Endothelial cell of umbilical vein (primary cell): ENCODE measurements at places on chromosomes 7 and 10. TPM values are rescaled to one million over a fixed set of nuclear protein-coding genes. Genes with fewer than 3 reads are reported as not detected.

Gene PILRA
- 0.53 and 1.3 TPM in 2 replicates for total RNA-seq

Gene NAT16
- not detected in 2 replicates for total RNA-seq

Gene ANXA8
- total RNA-seq, result not detected in 2 replicates

Gene CPVL
- total RNA-seq, result not detected in 2 replicates

Gene ZNF117
- 12.6 and 24.7 TPM in 2 replicates for total RNA-seq

Gene TAS2R41
- total RNA-seq, result not detected in 2 replicates

Gene UCN3
- total RNA-seq, result not detected in 2 replicates

Gene THNSL1
- total RNA-seq, result 1.9 and 2.1 TPM in 2 replicates

Gene LIPJ
- total RNA-seq, result 0.09 TPM in 1 of 2 replicates, not detected in the other

Gene CRHR2
- not detected in 2 replicates for total RNA-seq

Gene EPHB4
- 148 and 193 TPM in 2 replicates for total RNA-seq

DNA sequence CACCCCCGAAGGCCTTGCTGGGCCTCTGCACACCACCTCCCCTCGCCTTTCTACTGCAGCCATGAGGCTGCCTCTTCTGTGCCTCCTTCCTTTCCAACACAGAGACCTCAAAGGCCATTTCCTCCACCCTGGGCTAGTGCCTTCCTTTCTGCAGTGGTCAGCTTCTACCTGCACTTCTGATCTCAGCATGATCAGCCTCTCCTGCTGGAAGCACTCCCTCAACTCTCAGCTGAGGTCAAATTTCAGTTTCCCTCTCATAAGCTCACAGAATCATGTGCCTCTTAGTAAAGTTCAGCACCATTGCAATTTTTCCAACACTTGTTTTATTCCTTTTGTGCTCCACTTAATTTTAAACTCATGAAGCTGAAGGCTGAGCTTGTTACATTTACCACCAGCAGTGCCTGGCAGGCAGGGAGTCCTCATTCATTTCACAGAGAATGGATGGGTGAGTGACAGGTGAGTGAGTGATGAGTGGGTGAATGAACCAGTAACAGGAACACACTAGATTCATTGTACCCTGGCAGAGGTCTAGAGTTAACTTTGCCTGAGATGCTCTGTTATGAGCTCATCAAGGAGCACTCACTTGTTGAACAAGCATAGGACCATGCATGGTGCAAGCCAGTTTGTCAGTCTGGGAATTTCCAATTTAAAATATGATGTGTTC is 124.0 kb upstream of the PRSS58 start:
- DNase-seq, result no peak

DNA sequence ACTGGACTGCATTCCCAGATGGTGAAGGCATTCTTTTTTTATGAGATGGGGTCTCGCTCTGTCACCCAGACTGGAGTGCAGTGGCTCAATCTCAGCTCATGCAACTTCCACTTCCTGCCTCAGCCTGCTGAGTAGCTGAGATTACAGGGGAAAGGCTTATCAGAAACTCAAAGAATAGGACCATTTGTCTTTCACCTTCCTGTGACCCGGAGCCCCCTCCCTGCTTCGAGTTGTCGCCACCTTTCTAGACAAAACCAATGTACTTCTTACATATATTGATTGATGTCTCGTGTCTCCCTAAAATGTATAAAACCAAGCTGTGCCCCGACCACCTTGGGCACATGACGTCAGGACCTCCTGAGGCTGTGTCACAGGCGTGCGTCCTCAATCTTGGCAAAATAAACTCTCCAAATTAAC is 1.8 kb upstream of the METTL27 start:
- DNase-seq, result no peak

- peak; percentile 7 for DNase-seq
Observed at GRCh38 chr10:51297438-51297837, 223.2 kb downstream of the PRKG1 start.

DNA sequence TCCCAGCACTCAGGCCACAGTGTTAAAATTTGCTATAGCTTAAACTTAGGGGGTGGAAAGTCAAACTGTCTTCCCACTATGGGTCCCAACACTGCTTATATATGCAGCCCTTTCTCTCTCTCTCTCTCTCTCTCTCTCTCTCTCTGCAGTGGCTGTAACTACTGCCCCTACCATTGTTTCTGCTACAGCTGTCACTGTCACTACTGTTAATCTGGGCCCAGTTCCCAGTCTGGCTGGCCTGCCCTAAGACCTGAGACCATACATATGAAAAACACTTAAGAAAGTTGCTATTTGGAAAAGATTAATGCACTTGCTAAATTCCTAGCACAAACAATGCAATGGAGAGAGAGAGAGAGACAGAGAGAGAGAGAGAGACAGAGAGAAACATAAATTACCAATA is 78.6 kb downstream of the THSD7A start:
- DNase-seq, result peak; percentile 69

- DNase-seq, result no peak
Observed at GRCh38 chr10:23525406-23525805, 86.5 kb downstream of the OTUD1 start.

GRCh38 chr10:55495555-55495954 is 694.5 kb upstream of the PCDH15 start:
- no peak for DNase-seq

- no peak for DNase-seq
Observed at GRCh38 chr10:99558708-99559107, 26.0 kb downstream of the NKX2-3 start.

GRCh38 chr10:30072068-30072467 is 12.7 kb upstream of the JCAD start:
- DNase-seq, result no peak

DNA sequence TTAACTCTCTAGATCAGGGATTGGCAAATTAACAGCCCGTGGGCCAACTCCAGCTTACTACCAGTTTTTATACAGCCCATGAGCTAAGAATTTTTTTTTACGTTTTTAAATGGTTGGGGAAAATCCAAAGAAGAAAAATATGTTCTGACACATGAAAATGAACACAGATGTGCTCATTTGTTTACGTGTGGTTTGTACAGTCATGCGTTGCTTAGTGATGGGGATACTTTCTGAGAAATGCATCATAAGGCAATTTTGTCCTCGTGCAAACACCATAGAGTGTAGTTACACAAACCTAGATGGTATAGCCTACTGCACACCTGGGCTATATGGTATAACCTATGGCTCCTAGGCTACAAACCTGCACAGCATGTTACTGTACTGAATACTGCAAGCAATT is 8.3 kb upstream of the SMKR1 start:
- DNase-seq, result no peak

- DNase-seq, result no peak
Observed at GRCh38 chr10:20334559-20334958, 518.3 kb downstream of the PLXDC2 start.

- no peak for DNase-seq
Observed at GRCh38 chr7:101911800-101912715, 94.6 kb downstream of the CUX1 start.

GRCh38 chr7:91314591-91315323 is 50.5 kb downstream of the FZD1 start:
- no peak for DNase-seq

- no peak for DNase-seq
Observed at GRCh38 chr10:88194041-88194887, 330.8 kb downstream of the PTEN start.

DNA sequence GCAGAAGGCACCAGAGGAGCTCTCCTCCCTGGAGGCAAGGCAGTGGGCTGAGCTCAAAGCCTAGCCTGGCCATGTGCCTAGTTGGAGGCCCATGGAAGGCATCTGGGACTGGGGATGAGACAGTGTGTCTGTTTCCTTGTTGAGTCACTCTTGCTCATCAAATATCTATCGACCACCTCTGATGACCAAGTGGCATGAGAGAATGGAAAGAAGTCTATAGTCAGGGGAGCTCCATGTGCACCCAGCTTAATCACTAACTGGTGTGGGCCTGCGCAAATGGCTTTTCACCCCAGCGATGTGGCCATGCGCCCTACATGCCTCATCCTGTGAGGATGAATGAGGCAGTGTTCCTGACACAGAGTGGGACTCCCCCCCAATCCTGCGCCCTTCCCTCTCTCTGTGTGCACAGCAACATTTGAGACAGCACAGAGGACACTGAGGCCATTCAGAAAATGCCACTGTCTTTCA is 229.9 kb downstream of the RPS24 start:
- no peak for DNase-seq

- DNase-seq, result peak; percentile 52
Observed at GRCh38 chr7:21507627-21508343, 35.1 kb upstream of the DNAH11 start.

- no peak for DNase-seq
Observed at GRCh38 chr7:99505324-99505662, 831 bp downstream of the ZKSCAN5 start.

GRCh38 chr10:109968953-109969759 is 38.6 kb upstream of the ADD3 start:
- no peak for DNase-seq

GRCh38 chr7:51013861-51014511 is 231.3 kb upstream of the GRB10 start:
- no peak for DNase-seq

DNA sequence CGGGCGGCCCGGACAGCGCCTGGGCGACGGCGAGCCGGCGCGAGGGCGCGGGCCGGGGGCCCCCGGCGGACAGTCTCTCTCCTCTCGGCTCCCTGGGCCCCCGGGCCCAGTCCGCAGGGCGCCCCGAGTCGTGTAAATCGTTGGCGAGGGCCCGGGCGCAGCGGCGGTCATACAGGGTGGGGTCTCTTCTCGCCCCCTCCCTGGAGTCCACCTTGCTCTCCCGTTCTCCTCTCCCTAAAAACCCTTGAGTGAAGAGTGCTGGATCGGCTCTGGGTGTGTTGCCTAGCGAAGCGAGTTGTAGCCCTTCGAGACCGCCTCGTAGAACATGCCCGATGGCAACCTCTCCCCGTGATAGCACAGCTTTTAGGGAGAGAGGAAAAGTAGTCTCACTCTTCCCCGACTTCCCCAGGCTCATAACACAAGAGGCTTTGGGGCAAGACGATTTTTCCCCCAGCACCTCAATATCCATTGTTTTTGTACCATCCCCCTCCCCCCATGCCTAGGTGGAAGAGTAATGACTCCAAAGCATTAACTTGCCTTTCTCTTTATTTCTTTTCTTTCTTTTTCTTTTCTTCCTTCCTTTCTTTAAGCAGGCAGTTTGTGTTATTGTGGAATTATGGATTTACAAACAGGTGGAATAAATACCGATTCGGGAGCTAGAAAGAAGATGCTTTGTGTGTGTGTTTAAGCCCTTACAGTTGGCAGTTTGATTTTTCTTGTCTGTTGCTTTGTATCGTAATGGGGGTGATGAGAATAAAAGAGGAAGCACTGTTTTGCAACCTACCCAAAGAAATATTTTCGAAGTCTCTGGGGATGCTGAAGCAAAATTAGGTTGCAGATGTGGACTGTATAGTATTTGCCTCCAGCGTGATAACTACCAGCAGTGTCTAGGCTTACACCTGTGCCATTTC is 822 bp downstream of the SHOC2 start:
- DNase-seq, result peak; percentile 57

- DNase-seq, result peak; percentile 33
Observed at GRCh38 chr7:66043681-66044497, 31.7 kb upstream of the ASL start.

DNA sequence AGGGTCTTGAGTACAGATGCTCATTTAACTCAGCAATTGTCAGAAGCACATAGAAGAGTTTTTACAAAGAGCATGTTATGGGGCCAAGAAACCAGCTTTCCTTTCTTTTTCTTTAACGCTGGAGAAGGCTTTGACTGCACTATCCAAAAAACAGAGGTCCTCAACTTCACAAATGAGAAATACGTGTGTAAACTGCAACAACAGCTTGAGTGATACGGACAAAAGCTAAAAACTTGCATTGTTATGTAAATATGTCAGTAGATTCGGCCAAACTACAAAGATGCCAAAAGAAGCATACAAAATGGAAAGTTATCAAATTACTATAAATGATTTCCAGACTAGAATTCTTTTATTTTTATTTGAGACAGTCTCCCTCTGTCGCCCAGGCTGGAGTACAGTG is 62.4 kb upstream of the C10orf90 start:
- DNase-seq, result no peak

DNA sequence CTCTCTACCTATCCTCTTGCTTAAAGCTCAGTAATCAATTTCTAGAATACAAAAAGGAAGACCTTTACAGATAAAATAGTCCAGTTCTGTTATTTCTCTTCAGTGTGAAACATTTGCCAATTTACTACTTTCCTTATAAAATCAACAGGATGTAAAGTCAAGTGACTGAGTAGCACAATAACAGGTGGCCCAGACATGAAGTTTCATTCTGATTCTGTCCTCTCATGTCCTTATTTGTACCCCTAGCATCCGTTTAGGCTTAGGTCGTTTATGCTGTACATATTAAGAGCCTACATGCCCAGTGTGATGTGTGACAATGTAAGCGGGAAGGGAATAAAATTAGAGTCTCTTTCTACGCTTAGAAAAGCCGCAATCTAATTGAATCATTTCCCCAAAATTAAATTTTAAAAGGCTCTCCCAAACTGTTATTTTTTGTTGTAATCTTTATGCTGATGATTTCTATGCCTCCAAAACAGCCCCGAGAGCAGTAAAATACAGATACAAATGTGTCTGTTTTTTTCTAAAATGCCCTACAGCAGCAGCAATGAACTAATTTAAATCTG is 29.1 kb downstream of the EPC1 start:
- peak; percentile 45 for DNase-seq

- peak; percentile 24 for DNase-seq
Observed at GRCh38 chr10:96556003-96556402, 30.8 kb downstream of the TM9SF3 start.

GRCh38 chr7:115971506-115971905 is 59.1 kb downstream of the TFEC start:
- peak; percentile 25 for DNase-seq

DNA sequence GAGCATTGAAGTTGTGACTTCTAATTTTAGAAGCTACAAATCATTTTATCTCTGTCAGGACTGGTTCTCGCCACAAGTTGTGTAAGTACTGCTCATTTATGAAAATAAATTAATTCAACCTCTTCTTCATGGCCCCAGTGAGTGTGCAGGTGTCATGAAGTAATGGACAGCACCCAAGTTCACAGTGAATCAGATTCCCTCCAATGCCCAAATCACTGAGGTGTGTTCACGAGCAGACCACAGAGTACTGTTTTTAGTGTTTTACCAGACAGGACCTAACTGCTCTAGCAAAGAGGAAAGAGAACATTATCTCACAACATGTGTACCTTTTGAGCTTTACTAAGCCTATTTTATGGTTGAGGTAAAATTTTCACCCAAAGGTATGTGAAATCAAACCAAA is 980.0 kb downstream of the CNTNAP2 start:
- no peak for DNase-seq

GRCh38 chr10:35626971-35627507 is 15.1 kb downstream of the FZD8 start:
- peak; percentile 34 for DNase-seq

DNA sequence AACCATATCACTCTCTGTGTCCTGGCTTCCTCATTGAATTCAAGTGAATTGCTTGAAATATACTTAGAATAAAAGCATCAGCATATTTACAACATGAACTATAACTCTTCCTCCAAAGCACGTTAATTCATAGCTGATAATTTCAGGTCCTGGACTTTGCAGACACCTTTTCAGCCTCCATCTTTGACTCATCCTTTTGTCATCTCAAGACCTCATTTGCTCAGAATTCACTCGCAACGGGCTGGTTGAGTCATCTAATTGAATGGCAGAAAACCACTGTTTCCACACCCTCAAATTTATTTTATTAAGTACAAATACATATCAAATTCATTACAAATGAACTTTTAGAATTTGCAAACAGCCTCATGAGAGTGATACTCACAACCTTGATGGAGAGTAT is 545.7 kb downstream of the GATA3 start:
- DNase-seq, result no peak
